M059J (cell line): ENCODE measurements at places on chromosomes 5 and 9. TPM values are rescaled to one million over a fixed set of nuclear protein-coding genes. Genes with fewer than 3 reads are reported as not detected.

The EFNA5 gene
- 0.25 and 2.5 TPM in 2 replicates for total RNA-seq

The SYK gene
- total RNA-seq, result not detected in 2 replicates

The DBH gene
- total RNA-seq, result not detected in 2 replicates

The JMY gene
- 3.2 and 4.9 TPM in 2 replicates for total RNA-seq

The ANKRD55 gene
- 0.17 TPM in 1 of 2 replicates, not detected in the other for total RNA-seq

The RNF183 gene
- total RNA-seq, result not detected in 2 replicates

The JADE2 gene
- total RNA-seq, result 19.8 and 34.4 TPM in 2 replicates

The NDOR1 gene
- total RNA-seq, result 14.9 and 17.6 TPM in 2 replicates

The UAP1L1 gene
- total RNA-seq, result 6.7 and 12.9 TPM in 2 replicates

The CDH6 gene
- total RNA-seq, result 5.8 and 8.9 TPM in 2 replicates

The ZNF300 gene
- total RNA-seq, result 5.1 and 5.7 TPM in 2 replicates

The ICE1 gene
- 13.1 and 20.8 TPM in 2 replicates for total RNA-seq

The VCP gene
- 269 and 438 TPM in 2 replicates for total RNA-seq

The SARDH gene
- total RNA-seq, result 1.3 and 1.4 TPM in 2 replicates

The TMEM174 gene
- total RNA-seq, result not detected in 2 replicates

The ARL10 gene
- 1.5 and 1.8 TPM in 2 replicates for total RNA-seq

The PRDM9 gene
- total RNA-seq, result not detected in 2 replicates

The CAMK4 gene
- 3.9 and 7.4 TPM in 2 replicates for total RNA-seq

The SPINK13 gene
- total RNA-seq, result not detected in 2 replicates

The ADGRD2 gene
- total RNA-seq, result not detected in 2 replicates

The FOXD4L3 gene
- not detected in 2 replicates for total RNA-seq

The FBLL1 gene
- total RNA-seq, result 0.66 and 0.81 TPM in 2 replicates

The PCDHGA8 gene
- 0.07 TPM in 1 of 2 replicates, not detected in the other for total RNA-seq

The GRIN3A gene
- not detected in 2 replicates for total RNA-seq

The SLC25A2 gene
- 0.05 TPM in 1 of 2 replicates, not detected in the other for total RNA-seq

The PRELID2 gene
- total RNA-seq, result 15.0 and 15.5 TPM in 2 replicates

The ARHGEF37 gene
- total RNA-seq, result 0.15 and 0.20 TPM in 2 replicates

The CFAP157 gene
- total RNA-seq, result not detected in 2 replicates

The PTPDC1 gene
- 2.2 and 3.9 TPM in 2 replicates for total RNA-seq

The MUSK gene
- 0.15 and 0.59 TPM in 2 replicates for total RNA-seq

The WWC1 gene
- 6.1 and 9.7 TPM in 2 replicates for total RNA-seq

The TAL2 gene
- total RNA-seq, result not detected in 2 replicates

The TLX3 gene
- not detected in 2 replicates for total RNA-seq

The ZNF483 gene
- 0.59 and 2.4 TPM in 2 replicates for total RNA-seq

The ZBED3 gene
- total RNA-seq, result 0.64 and 0.99 TPM in 2 replicates

The LPAR1 gene
- 33.3 and 33.8 TPM in 2 replicates for total RNA-seq

The WNT8A gene
- total RNA-seq, result 0.12 and 0.54 TPM in 2 replicates

The CEL gene
- total RNA-seq, result 0.17 and 0.39 TPM in 2 replicates

The GABBR2 gene
- total RNA-seq, result not detected in 2 replicates

The C9orf50 gene
- total RNA-seq, result 0.10 TPM in 1 of 2 replicates, not detected in the other

The PCDHA9 gene
- total RNA-seq, result not detected in 2 replicates

The RIGI gene
- 93.4 and 142 TPM in 2 replicates for total RNA-seq

The CMYA5 gene
- 0.02 and 0.05 TPM in 2 replicates for total RNA-seq

The DAB2IP gene
- total RNA-seq, result 2.6 and 6.2 TPM in 2 replicates

The GPRIN1 gene
- total RNA-seq, result 8.4 and 12.4 TPM in 2 replicates

The SPARC gene
- total RNA-seq, result 2,332 and 4,342 TPM in 2 replicates

The GPR150 gene
- 0.34 and 2.4 TPM in 2 replicates for total RNA-seq

The NUTM2G gene
- total RNA-seq, result not detected in 2 replicates

The TMEFF1 gene
- total RNA-seq, result 0.05 and 4.0 TPM in 2 replicates

The PIP5K1B gene
- total RNA-seq, result not detected in 2 replicates

The EXOC3 gene
- total RNA-seq, result 32.2 and 36.7 TPM in 2 replicates

The TRPM3 gene
- total RNA-seq, result 0.07 TPM in 1 of 2 replicates, not detected in the other

The EIF4E1B gene
- total RNA-seq, result not detected in 2 replicates

The PTGER4 gene
- total RNA-seq, result 4.7 and 9.0 TPM in 2 replicates

The CAVIN4 gene
- total RNA-seq, result 0.37 and 0.59 TPM in 2 replicates

The GIN1 gene
- total RNA-seq, result 4.1 and 7.6 TPM in 2 replicates

The SERF1A gene
- total RNA-seq, result 0.74 and 4.7 TPM in 2 replicates
